ENCODE measurements at places on chromosomes 6 and 20. TPM values are rescaled to one million over a fixed set of nuclear protein-coding genes. Genes with fewer than 3 reads are reported as not detected.

TAF11 gene
- total RNA-seq, result 12.9 TPM

GATA5 gene
- 0.13 TPM for total RNA-seq

SLC16A10 gene
- total RNA-seq, result not detected

KATNA1 gene
- 22.8 TPM for total RNA-seq

CST2 gene
- 17.5 TPM for total RNA-seq

GTSF1L gene
- total RNA-seq, result not detected

DHX35 gene
- total RNA-seq, result 9.0 TPM

MCCD1 gene
- not detected for total RNA-seq

EEF1A2 gene
- 3.5 TPM for total RNA-seq

TUBB1 gene
- 0.03 TPM for total RNA-seq

TGM3 gene
- not detected for total RNA-seq

ABHD16B gene
- total RNA-seq, result not detected

TMC2 gene
- not detected for total RNA-seq

PPP1R3G gene
- 3.0 TPM for total RNA-seq

HLA-DRB5 gene
- total RNA-seq, result not detected

PERP gene
- total RNA-seq, result 22.4 TPM

HCRTR2 gene
- not detected for total RNA-seq

TRERF1 gene
- 6.2 TPM for total RNA-seq

ARHGAP40 gene
- total RNA-seq, result not detected

ALDH5A1 gene
- total RNA-seq, result 1.9 TPM

TDP2 gene
- total RNA-seq, result 30.4 TPM

FRK gene
- 1.6 TPM for total RNA-seq
